ENCODE measurements at places on chromosomes 3 and 15.

- no peak for DNase-seq
Observed at GRCh38 chr15:31400222-31400927, 73.7 kb downstream of the KLF13 start.

GRCh38 chr15:43150191-43150929 lies 17.0 kb downstream of the TMEM62 start:
- no peak for DNase-seq

DNA sequence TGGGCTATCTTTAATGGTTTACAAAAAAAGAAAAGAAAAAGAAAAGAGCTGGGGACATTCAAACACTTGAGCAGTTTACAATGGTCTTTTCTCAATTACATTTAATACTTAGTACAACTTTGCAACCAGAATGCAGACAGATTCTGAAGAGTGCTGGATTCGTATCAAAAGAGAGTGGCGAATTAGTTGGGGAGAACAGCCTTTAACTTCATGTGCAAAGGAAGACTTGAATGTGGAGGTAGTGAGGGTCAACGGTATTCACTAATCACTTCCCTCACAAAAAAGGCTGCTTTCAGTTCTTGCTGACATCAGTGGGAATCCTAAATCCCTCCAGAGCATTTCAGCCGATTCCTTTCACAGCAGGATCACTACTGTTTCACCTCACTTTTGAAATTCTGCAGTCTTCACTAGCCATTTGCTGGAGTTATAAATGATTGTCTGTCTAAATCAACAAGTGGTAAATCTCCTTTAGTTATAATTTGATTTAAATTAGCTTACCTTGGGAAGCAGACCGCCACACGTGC lies 323.0 kb upstream of the SEMA6D start:
- no peak for DNase-seq

GRCh38 chr3:27094721-27095120 lies 274.5 kb downstream of the NEK10 start:
- DNase-seq = no peak

DNA sequence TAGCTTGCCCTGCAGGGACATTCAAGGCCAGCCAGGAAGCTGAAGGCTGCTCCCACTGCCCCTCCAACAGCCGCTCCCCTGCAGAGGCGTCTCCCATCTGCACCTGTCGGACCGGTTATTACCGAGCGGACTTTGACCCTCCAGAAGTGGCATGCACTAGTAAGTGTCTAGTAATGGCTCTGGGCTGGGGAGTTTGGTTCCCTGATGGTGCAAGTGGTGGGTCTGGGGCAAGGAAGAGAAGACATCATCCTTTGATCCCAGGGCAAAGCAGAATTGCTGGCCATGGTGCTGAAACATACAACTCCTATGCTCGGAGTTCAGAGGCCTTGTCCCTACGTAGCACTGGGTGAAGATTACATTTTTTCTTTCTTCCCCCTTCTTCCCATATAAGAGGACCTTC lies 311.4 kb downstream of the EPHB1 start:
- DNase-seq = no peak

- no peak for DNase-seq
Observed at GRCh38 chr15:68616397-68616796, 37.6 kb downstream of the CORO2B start.

- peak; percentile 26 for DNase-seq
Observed at GRCh38 chr15:75843678-75844581, 683 bp downstream of the UBE2Q2 start.

DNA sequence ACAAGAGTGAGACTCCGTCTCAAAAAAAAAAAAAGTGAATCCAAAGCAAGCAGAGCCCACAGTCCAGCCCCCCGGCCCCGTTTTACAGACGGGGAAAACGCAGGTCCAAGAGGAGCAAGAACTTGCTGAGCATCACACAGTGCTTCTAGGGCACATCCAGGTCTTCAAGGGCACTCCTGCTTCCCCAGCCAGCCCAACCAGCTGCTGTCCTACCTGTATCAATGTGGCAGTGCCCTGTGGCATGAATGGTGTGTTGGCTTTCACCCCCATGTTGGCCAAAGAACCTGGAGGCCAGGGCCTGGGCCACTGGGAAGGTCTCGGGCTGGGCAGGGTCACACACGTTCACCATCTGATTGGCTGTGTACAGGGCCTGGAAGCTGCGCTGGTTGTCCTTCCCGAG lies 4.6 kb downstream of the MAN2C1 start:
- no peak for DNase-seq

GRCh38 chr15:74381481-74381880 lies 14.0 kb upstream of the CYP11A1 start:
- no peak for DNase-seq

DNA sequence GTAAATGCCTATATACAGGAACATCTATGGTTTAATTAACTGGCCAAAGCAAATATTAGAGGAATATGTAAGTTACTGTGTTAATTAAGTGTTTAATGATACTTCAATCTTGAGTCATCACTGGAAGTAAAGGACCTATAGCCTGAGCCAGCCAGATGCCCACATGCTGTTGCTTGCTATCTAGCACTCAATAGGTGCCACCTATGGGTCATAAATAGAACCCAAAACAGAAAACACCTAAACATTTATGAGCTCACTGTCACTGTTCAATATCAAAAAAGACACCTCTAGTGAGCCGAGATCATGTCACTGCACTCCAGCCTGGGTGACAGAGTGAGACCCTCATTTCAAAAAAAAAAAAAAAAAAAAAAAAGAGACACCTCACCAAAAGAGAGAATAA lies 48.4 kb upstream of the IP6K2 start:
- DNase-seq = no peak

DNA sequence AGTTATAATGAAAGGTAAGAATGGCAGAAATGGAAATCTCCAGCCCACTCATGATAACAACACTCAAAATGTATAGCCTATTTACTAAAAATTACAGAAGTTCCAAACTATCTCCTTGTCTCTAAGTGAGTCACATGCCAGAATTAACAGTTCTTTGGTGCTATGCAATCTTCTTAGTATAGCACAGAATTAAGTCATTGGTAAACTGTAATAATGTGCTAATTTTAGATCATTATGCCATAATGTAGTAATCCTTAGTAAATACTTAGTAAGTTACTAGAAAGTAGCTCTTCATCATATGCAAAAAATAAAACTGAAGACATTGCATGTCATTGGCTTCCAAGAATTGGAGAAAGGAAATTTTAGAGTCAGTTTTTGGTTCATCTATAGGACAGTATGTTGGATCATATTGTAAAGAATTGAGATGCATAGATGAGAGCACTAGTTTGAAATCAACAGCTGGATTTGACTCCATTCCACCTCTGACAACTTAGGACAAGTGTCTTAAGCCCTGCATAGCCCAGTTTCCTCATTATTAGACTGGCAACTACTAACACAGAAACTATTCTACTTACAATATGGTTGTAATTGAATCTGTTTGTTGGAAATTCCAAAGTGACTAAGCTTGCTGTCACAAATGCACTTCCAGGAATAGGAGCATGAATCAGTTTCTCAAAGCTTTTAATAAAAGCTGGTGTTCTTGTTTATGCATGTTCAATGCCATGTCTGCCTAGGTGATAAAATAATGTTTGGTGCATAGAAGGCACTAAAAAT lies 40.1 kb upstream of the CD47 start:
- DNase-seq = no peak

Measured in stimulated activated CD8-positive, alpha-beta memory T cell treated with anti-CD3 and anti-CD28 coated beads, Interleukin-2, amount 100 ng/mL, for 48 hours (primary cell).